Aorta (tissue), 5 donors: ENCODE measurements at places on chromosomes 13 and 19. TPM values are rescaled to one million over a fixed set of nuclear protein-coding genes. Genes with fewer than 3 reads are reported as not detected.

GRCh38 chr13:31747291-31747690 is 8.0 kb downstream of the RXFP2 start:
- DNase-seq, result no peak
- no peaks in the 10 kb centered on the region for H3K36me3 ChIP-seq
- no peak overlapping the region for H3K27ac ChIP-seq
- H3K4me1 ChIP-seq, result no peaks in the 10 kb centered on the region

DNA sequence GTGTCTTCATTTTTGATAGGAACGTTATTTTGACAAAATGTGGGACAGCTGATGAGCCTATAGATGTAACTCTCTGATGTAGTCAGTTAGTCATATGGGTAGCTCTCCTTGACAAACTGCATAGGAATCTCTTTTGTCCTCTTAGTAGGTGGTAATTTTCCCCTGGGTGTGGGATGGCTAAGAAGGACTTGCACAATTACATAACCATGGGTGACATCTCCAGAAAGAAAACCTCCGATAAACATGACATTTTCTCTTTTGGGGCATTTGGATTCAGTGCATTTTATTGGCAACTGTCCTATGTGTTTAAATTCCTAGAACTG is 41.8 kb downstream of the IGFL3 start:
- H3K36me3 ChIP-seq, result no peaks in the 10 kb centered on the region
- H3K27ac ChIP-seq, result no peak overlapping the region
- no peak for DNase-seq
- no peaks in the 10 kb centered on the region for H3K27me3 ChIP-seq

DNA sequence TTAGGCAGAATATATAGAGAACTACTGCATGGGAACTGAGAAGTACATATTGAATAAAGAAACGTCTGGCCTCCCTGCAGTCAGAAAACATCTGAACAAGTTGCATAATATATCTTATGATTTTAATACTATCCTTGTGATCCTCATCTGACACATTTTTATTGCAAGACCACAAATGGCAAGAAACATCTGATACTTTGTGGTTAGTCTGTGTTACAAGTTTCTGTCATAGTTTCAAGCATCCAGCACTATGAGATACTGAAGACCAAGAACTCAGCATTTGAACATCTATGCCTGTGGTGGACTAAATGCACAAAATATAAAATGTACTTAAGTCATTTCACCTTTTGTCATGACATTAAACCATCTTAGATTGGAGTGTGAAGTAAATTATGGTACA is 1175.8 kb upstream of the MIR17HG start:
- no peaks in the 10 kb centered on the region for H3K4me1 ChIP-seq
- H3K27ac ChIP-seq, result no peak overlapping the region
- H3K36me3 ChIP-seq, result no peaks in the 10 kb centered on the region
- H3K27me3 ChIP-seq, result no peaks in the 10 kb centered on the region
- no peak for DNase-seq

- H3K27ac ChIP-seq, result no peak overlapping the region
- H3K4me3 ChIP-seq, result no peak overlapping the region
- no peaks in the 10 kb centered on the region for H3K36me3 ChIP-seq
- no peaks in the 10 kb centered on the region for H3K27me3 ChIP-seq
Measured at GRCh38 chr13:36665630-36666029, 8.2 kb upstream of the SERTM1 start.

DNA sequence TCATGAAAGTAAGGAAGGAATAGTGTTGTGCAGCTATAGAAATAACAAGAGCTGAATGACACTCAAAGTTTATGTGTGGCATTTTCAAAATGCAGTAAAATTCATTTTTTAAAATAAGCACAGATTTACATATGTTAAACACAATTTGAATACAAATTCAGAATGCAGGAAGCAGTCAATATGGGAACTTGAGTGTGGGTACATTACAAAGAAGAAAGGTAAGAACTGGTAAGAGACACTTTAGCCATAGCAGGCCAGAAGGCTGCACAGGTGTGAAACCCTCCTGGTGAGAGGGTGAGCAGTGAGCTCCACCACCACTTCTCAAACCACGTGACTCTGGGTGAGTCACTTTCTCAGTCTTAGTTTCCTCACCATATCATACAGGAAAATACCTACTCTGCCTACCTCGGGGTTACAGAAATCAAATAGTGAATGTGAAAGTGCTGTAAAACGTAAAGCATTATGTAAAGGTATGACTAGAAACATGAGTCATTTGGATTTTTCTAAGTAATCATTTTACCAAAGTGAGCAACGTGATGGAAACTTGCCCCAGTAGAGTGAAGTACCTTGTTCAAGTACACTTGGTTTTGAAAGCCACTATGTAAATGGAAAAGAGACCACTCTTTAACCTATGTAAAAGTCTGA is 40.5 kb downstream of the USP12 start:
- H3K36me3 ChIP-seq, result no peaks in the 10 kb centered on the region
- H3K27ac ChIP-seq, result no peak overlapping the region
- no peak overlapping the region for H3K4me3 ChIP-seq
- no peak for DNase-seq
- H3K4me1 ChIP-seq, result peaks cover 2% of the 10 kb centered on the region

DNA sequence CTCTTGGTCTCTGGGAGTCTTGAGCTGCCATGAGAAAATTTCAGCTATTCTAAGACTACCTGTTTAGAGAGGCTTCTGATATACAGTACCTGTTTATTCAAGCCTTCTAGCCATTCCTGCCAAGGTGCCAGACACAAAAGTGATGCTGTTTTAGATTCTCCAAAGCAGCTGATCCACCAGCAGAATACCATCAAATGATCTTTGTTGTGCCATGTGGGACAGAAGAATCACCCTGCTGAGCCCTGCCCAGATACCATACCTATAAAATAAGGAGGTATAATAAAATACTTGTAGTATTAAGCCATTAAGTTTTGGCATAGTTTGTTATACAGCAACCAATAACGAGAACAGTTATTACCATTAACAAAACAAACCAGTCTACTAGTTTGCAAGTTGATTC is 14.1 kb upstream of the SOX21 start:
- H3K4me1 ChIP-seq, result no peaks in the 10 kb centered on the region
- H3K27me3 ChIP-seq, result no peaks in the 10 kb centered on the region
- no peak for DNase-seq
- no peaks in the 10 kb centered on the region for H3K36me3 ChIP-seq
- H3K4me3 ChIP-seq, result no peak overlapping the region

- H3K4me3 ChIP-seq, result no peak overlapping the region
- no peak for DNase-seq
- no peaks in the 10 kb centered on the region for H3K27me3 ChIP-seq
- H3K27ac ChIP-seq, result no peak overlapping the region
- H3K36me3 ChIP-seq, result no peaks in the 10 kb centered on the region
Measured at GRCh38 chr13:76969488-76970365, 21.4 kb downstream of the ACOD1 start.

GRCh38 chr13:97434397-97435201 is 630 bp downstream of the RAP2A start:
- H3K27me3 ChIP-seq, result no peaks in the 10 kb centered on the region
- H3K36me3 ChIP-seq, result no peaks in the 10 kb centered on the region
- H3K4me3 ChIP-seq, result peak overlapping the region; percentile 96

DNA sequence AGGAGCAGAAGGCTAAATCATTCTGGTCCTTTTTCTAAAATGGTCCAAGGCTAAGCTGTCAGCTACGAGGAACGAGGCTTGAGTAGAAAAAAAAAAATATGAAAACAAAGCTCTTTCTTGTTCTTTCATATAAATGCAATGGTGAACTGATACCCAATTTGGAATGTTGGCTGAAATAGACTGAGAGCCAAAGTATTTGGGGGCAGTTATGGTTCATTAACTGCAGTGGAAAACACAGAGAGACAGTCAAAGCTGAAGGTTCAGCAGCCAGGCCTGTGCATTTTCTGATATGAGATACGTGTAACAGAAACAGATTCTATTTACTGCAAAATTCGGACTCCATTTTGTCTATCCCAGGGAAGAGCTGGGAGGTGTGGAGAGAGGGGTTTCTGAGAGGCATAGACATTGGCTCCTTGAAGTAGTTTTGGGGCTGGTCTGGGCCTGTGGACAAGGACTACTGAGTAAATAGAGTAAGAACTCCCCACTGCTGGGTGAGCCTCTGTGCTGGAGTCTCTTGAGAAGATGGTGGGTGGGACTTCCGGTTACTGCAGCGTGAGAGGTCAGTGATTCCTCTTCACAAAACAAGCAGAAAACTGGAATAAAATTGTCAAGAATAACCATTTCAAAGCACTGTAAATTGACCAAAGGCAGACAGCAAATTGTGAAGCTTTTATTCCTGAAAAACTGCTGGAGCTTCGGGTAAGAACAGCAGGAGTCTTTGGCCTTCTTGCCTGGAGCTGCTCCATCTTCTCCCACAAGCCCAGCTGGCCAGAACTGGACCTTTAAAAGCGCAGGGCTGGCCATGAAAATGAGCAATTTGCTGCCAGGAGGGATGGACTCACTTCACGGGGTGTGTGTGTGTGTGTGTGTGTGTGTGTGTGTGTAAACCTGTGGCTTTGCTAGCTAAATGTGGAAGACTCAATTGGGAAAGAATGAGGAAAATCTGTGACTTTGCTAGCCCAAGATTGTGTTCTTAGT is 43.1 kb upstream of the CNMD start:
- no peaks in the 10 kb centered on the region for H3K36me3 ChIP-seq
- no peak for DNase-seq
- H3K27me3 ChIP-seq, result no peaks in the 10 kb centered on the region
- H3K4me1 ChIP-seq, result no peaks in the 10 kb centered on the region

- no peak for DNase-seq
- no peak overlapping the region for H3K27ac ChIP-seq
- H3K27me3 ChIP-seq, result no peaks in the 10 kb centered on the region
- H3K4me1 ChIP-seq, result no peaks in the 10 kb centered on the region
Measured at GRCh38 chr19:34120846-34121639, 51.3 kb upstream of the LSM14A start.

DNA sequence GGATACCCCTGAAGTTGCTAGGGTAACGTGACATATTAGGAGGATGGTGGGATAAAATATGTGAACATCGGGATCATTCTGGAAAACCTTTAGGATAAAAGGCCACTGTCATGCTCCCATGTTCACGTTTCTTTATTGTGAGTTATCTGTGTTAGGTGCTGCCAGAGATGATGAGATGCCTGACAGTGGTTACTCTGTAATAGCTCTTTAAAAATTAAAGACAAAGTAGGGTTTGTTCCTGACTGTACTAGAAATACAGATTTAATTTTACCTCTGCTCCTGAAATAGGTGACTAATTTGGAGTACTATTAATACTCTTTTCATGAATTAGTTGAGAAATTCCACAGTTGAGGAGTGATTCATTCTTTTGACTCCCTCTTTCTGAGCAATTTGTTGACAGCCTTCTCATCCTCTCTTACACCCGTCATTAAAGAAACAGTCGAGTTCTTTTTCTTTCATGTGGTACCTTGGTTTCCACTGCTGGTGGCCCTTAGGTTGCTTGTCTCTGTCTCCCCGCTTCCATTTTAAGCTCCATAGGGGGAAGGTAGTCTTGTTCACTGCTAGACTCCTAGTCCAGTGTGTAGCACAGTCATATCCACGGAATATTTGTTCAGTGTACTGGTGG is 28.4 kb downstream of the SAE1 start:
- peaks cover 3% of the 10 kb centered on the region for H3K36me3 ChIP-seq
- H3K4me3 ChIP-seq, result no peak overlapping the region
- peak overlapping the region; percentile 71 for H3K27ac ChIP-seq
- H3K4me1 ChIP-seq, result no peaks in the 10 kb centered on the region
- DNase-seq, result no peak

DNA sequence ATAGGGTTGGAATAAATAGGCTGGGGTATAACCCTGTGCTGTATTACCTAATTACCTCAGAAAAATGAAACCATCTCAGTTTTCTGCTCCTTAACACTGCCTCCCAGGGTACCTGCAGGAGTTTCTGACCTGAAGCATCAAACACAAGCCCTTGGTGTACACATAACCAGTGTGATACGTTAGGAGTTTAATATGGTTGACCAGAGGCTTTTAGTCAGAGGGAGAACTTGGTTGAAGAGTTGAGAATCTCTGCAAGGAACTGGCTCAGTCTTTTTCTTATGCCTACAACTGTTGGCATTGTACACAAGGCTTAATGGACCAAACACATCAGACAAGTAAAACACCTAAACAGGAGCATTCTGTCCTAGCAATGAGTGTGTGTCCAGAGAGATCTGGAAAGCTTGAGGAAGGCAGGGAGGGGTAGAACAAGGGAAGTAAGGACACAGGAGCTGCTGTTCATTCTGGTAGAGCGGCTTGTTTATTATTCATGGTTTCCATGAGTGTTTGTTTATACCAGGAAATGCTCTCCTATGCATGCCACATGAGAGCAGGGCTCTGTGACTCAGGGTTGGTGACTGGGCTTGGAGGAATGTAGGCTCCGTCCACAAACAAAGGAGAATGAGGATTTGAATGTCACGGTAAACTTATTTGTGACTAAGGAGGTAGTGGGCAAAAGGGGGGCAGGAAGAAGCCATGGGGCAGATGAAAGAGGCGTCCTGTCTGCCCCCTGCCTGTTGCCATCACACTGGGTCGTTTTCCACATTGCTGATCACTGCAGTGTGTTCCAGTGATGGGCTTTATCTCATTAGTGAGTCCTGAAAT is 11.9 kb upstream of the SPATA13 start:
- H3K4me3 ChIP-seq, result no peak overlapping the region
- no peak for DNase-seq
- no peak overlapping the region for H3K27ac ChIP-seq

- no peak for DNase-seq
- H3K27me3 ChIP-seq, result no peaks in the 10 kb centered on the region
- no peak overlapping the region for H3K4me3 ChIP-seq
- no peak overlapping the region for H3K27ac ChIP-seq
Measured at GRCh38 chr13:32955881-32956594, 60.2 kb upstream of the KL start.

DNA sequence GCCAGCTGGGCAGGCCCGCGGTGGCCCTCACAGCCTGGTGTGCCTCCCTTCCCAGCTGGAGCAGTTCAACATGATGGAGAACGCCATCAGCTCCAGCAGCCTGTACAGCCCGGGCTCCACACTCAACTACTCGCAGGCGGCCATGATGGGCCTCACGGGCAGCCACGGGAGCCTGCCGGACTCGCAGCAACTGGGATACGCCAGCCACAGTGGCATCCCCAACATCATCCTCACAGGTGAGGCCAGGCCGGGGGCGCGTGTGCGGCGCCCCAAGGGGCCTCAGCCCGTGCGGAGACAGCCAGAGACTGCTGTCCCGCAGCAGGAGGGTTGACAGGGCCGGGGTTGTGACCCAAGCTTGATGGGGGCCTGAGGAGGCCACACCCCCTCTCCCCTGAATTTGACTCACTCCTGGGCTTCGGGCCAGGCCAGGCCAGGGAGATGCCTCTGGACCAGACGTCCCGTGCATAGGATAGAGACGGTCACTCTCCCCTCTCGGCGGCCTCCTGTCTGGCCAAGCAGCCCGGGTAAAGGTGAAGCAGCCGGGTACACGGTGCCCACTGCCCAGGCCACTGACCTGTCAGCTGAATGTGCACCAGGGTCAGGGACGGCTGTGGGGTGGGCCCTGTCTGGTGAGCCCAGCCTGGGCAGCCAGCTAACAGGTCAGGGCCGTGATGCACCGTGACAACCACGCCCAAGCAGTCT is 15.4 kb downstream of the COMP start:
- no peak overlapping the region for H3K27ac ChIP-seq
- no peaks in the 10 kb centered on the region for H3K27me3 ChIP-seq
- H3K36me3 ChIP-seq, result no peaks in the 10 kb centered on the region
- H3K4me3 ChIP-seq, result no peak overlapping the region
- H3K4me1 ChIP-seq, result no peaks in the 10 kb centered on the region

- no peaks in the 10 kb centered on the region for H3K4me1 ChIP-seq
- H3K4me3 ChIP-seq, result no peak overlapping the region
- no peak overlapping the region for H3K27ac ChIP-seq
- H3K36me3 ChIP-seq, result no peaks in the 10 kb centered on the region
Measured at GRCh38 chr19:888581-889385, 4.2 kb downstream of the MED16 start.

GRCh38 chr13:25684491-25684890 is 312.7 kb downstream of the ATP8A2 start:
- H3K27me3 ChIP-seq, result no peaks in the 10 kb centered on the region
- no peaks in the 10 kb centered on the region for H3K36me3 ChIP-seq
- no peak overlapping the region for H3K4me3 ChIP-seq
- H3K27ac ChIP-seq, result no peak overlapping the region

The GZMM gene
- 2.8 TPM for polyA plus RNA-seq

The CYP4F12 gene
- 0.43 TPM for polyA plus RNA-seq

The IZUMO4 gene
- polyA plus RNA-seq, result 25.2 TPM

The TUBGCP3 gene
- 3.6 TPM for polyA plus RNA-seq
